ENCODE measurements at places on chromosomes 1 and 21.
A peak's percentile ranks its signal among the peaks of the same experiment; 100 is the strongest.

DNA sequence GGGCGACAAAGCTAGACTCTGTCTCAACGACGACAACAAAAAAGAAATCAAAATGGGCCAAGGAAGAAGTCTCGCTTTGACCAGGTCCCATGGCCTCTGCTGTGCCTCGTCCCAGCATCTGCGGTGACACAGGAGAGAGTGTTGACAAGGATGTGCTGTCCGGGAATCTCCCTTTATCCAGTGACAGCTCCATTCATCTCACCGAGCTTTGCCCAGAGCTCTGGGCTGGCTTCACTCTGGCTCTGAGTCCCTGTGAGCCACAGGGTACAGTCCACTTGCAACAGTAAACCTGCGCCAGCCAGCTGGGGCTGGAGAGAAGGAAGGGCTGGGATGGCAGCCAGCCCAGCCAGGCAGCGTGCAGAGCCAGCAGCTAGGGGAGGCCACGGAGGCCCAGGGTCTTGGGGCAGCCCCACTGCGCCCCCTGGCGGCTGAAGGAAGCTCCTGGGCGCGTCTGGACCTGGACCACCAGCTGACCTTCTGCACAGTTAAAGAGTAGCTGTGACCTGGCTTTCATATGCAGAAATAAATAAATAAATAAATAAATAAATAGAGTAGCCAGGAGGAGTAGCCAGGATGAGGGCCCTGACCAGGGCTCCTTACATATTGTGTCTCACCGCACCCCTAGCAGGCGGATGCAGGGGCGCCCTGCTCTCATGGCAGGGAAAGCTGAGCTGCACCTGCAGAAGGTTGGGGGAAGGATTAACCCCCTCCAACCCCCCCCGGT, 29.7 kb downstream of the ENO1 start:
- peak; percentile 90 for DNase-seq

DNA sequence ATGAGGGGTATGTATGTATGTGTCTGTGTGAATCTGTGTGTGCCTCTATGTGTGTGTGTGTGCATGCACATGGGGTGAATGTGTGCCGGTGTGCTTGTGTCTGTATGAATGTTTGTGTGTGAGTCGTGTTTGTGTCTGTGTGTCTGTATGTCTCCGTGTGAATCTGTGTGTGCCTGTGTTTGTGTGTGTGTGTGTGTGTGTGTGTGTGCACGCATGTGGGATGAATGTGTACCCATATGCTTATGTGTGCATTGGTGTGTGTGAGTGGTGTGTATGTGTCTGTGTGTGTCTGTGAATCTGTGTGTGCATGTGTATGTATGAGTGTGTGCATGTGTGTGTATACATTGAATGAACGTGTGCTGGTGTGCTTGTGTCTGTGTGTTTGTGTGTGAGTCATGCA, 88.9 kb downstream of the MATN1 start:
- no peak for DNase-seq

GRCh38 chr1:151720974-151721787, at the start of gene RIIAD1:
Gene RIIAD1 (plus strand): TSS chr1:151721522. CDS start chr1:151721537, 15 bp downstream.
- DNase-seq, result peak; percentile 70

DNA sequence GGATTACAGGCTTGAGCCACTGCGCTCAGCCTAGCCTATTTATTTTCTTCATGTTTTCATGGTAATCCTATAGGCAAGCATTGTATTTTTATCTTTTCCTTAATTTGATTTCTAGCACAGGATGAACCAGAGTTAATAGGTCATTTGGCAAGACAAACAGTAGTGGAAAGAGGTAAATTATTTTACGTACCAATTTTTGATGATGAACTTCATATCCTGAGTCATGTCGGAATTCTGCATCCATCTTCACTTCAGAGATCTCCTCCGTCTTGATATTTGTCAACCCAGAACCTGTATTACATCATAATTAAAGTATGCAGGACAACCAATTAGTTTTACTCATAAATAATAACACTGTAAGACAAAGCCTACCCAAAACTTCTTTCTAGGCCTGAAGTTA, 162.6 kb downstream of the GABPA start:
- no peak for DNase-seq

- peak; percentile 35 for DNase-seq
These were observed 30.6 kb downstream of the QSOX1 start for GRCh38 chr1:180185281-180185680.

Measured in right forelimb (tissue), 1 donor.